ENCODE measurements at places on chromosomes 7 and 10.

DNA sequence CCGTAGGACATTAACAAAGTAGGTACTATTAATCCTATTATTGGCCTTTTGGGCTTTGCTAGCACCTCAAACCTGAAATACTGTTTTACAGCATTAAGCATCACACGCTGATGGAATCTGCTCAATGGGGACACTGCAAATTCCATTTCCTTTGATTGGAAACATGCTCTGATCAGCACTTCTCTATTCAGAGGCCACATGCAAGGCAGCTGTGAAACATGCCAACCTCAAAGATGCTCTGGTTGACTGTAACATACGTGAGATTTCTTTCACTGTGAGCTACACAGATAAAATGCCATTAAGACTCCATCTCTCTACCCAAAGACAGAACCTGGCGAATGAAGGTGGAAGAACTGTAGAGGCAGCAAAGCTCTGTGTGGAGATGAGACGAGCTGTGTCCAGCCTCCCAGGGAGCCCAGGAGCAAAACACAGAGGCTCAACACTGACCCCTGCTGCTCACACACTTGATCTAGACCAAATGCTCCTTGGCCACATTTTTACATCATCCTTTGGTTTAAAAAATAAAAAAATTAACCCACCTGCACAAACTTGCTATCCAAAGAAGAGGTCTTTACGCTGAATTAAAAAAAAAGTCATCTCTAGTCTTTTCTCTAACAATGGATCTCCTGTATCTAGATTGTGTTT lies 8.0 kb downstream of the RSU1 start:
- no peak for DNase-seq

DNA sequence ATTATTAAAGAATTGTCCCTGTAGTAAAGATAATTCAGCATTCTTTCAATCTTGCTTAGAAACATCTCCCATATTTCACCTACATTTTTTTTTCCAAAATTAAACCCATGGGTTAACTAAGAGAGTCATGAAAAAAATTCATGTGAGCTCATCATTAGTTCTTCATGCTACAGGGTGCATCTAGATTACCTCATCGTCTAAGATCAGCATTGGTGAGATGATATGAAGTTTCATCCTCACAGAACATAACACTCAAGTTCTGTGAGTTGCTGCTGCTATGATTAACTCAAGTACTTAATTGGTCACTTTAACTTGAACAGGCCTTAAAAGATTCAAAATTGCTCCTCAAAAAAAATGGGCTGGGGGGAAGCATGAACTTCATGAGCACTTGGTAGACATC lies 50.0 kb downstream of the RAB11FIP2 start:
- DNase-seq: no peak

- DNase-seq: no peak
Measured at GRCh38 chr10:125521721-125522680, 161.0 kb downstream of the TEX36 start.

DNA sequence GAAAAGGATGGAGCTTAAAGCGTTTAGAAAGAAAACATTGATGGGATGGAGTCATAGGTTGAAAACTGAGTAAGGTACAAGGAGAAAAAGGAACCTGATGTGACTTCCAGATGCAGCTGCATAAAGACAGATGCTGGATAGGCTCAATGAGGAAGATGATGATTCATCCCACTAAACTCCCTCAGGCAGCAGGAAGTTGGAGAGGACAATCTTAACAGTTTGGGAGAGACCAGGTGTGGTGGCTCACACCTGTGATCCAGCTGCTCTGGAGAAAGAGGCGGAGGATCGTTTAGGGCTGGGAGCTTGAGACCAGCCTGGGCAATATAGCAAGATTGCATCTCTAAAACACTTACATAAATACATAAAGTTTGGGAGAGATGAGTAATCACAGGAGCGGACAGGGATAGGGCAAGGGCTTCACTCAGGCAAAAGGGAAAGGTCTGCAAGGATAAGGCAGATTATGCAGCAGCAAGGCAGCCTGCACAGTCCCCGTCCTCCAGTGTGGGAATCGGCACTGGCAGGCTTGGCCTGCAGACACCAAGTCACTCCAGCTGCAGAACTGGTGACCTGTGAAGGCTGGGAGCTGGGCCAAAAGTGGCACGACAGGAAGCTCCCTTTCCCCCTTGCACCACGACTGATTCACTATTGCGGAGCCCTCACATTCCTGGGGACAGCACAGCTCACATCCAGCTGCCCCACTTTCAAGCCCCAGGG lies 438.5 kb downstream of the GRID1 start:
- DNase-seq: no peak

- DNase-seq: no peak
Measured at GRCh38 chr7:20798081-20798693, 11.5 kb upstream of the SP8 start.

DNA sequence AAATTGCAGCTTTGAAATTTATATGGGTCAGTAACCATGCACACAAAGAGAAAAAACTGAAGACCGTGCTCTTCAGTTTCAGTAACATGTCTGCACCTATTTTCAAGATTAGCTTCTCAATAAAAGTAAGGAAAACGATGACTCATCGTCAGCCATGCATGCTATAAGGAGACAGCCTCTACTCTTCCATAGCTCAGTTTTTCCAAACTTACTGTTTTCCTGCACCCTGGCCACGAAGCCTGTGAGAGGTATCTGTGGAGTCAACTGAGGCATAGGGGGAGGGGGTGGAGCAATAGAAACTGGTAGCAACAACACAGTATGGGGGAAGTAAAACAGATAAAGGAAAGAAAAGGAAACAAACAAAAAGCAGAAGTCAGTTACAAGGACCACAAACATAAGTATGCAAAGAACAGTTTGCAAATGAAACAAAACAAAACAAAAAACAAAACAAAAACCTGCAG lies 58.0 kb downstream of the PDSS1 start:
- DNase-seq: no peak

GRCh38 chr7:88429382-88429781 lies 122.7 kb upstream of the STEAP4 start:
- no peak for DNase-seq

GRCh38 chr10:95761939-95762492 lies 6.1 kb downstream of the ENTPD1 start:
- DNase-seq: no peak

GRCh38 chr10:89929282-89930026 lies 228.1 kb downstream of the KIF20B start:
- DNase-seq: no peak

DNA sequence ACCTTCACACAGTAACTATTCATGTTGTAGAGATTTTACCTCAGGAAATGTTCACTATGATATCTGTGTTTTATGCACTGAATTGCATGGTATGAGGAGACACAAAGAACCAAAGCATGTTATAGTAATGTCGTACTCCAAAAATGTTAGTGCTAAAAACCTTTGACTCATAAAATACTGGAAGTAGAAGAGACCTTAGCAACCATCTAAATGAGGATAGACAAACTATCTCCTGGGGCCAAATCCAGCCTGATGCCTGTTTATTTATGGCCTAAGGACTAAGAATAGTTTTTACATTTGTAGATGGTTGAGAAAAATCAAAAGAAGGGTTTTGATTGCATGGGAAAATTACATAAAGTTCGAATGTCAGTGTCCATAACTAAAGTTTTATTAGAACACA lies 535.1 kb downstream of the INHBA start:
- DNase-seq: no peak

DNA sequence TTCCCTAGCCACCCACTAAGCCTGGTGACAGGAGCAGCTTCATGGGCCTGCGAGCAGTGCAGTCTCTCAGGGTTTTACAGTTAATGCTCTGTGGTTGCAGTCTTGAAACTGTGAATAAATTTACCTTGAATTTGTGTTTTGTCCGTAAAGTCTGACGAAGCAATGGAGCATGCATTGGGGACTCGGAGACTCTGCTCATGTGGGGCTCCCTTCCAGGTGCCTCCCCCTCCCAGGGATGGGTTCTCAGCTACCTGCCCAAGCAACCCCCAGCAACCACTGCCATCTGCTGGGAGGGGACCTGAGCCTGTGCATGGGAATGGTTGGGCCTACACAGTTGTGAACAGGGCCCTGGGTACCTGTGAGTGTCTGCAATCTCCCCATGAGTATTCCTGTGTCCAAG lies 36.3 kb upstream of the IKZF1 start:
- no peak for DNase-seq

- DNase-seq: no peak
Measured at GRCh38 chr10:100670828-100671479, 74.4 kb upstream of the PAX2 start.

- no peak for DNase-seq
Measured at GRCh38 chr7:159172400-159172799, 27.7 kb upstream of the VIPR2 start.

DNA sequence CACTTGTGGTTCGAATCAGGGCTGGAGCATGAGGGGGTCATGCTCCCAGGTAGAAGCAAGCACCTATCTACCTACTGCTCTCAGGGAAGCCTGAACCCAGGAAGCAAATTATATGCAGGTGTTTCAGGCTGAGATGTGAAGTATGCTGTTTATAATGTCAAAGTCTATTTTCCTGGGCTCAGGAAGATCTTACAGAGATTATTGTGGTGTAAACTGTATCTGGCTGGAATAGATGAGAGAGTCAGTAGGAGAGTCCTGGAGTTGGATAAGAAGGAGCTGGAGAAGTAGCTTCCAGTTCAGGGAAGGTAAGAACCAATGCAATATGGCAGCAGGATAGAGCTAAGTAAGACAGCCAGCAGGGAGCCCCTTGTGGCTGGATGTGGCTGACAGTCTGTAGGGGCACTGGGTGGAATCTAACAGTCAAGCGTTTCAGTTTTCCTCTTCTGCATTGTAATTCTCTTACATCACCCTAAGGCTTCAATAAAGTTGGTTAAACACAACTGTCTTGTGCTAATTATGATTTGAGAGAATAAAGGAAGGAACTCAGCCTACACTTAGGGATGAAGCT lies 105.9 kb upstream of the EEPD1 start:
- DNase-seq: no peak

DNA sequence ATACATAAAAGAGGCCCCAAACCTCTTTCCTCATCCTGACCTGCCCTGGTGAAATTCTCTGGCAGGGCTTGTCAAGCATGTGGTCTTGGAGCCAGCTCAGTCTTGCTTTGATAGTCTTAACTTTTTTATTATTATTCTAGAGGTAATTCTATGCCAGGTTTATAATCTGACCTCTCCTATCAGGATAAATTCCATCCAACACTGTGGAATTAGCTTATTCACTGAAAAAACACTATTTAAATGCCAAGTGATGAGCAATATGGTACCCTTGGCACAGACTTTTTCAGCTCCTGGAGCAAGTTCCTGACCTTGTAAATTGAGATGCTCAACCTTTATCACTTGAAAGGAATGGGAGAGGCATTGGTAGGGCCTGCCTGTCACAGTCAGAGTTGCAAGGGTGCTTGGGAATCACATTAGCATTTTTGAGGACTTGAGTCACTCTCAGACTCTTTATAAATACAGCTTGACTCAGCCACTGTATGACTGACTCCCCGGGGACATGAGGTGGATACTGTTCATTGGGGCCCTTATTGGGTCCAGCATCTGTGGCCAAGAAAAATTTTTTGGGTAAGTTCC lies at the start of gene CPA4:
CPA4 (plus strand) TSS at position 480 of the 576 bp plus-strand sequence; CDS start at position 500, 20 bp downstream.
- no peak for DNase-seq

DNA sequence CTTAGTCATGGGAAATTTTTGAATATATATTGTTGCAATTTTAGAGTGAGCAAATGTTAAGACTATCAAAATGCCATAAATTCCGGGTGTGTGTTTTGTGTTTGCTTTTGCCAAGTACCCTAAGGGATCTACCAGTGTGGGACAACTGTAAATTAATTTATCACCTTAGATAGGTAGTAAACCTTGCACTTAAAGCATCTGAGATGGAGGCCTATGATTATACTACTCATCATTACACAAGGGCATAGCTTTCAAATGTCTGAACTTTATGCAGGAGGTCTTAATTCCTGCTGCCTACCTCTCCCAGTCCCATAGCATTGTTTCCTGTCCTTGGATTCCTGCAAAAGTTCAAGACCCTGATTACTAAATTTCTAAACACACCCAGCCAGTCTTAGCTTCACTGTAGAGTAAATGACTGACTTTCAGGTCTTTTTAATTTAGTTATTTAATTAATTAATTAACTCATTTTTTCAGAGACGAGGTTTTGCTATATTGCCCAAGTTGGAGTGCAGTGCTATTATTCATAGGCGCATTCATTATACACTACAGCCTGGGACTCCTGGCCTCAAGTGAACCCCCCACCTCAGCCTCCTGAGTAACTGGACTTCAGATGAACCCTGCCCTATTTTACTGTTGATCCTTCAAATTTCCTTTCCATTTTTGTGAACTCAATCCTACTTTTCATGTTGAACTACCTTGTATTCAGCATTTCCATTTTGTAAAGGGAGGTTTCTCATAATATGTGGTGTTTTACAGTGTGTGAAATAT lies 47.0 kb downstream of the THSD7A start:
- no peak for DNase-seq

DNA sequence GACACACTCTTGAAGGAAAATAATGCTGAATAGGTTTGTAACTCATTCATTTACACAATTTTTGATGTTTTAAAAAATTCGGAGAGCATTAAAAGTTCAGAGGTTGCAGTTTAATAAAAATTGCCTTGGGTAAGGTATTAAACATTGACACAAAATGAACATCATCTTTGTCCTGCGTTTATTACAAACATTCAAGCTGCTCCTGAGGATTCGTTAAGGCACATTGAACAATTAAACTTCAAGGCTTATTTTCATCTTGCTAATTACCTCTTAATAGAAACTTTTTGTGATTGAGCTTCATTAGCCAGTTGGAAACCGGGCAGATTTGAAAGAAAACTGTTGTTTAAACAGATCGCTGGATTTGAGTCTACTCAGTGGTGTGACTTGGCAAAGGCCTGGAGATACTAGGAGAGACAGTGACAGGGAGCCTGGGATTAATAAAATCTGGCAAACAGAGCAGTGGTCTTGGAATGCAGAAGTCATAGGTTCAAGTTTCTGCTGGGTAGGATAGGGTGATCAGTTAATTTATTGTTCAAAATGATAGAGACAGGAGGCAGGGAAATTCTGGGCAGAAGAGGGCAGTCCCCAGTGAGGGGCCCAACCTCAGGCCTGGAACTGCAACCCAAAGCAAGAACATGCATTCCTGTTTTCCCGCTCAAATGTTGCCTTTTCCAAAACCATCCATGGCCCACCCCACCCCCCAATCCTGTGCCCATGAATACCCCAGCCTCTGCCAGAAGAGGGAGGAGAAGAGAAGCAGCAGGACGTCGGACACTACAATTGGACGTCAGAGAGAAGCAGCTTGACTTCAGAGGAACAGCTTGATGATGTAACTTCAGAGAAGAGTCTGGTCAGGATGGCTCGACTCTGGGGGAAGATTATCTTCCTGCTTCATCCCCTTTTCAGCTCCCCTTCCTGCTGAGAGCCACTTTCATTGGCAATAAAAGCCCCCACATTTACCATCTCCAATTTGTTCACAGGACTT lies 43.5 kb upstream of the SLC35G1 start:
- DNase-seq: no peak

GRCh38 chr10:92757711-92758104 lies 68.0 kb downstream of the HHEX start:
- DNase-seq: no peak

GRCh38 chr10:106395041-106395749 lies 769.3 kb downstream of the SORCS1 start:
- no peak for DNase-seq

DNA sequence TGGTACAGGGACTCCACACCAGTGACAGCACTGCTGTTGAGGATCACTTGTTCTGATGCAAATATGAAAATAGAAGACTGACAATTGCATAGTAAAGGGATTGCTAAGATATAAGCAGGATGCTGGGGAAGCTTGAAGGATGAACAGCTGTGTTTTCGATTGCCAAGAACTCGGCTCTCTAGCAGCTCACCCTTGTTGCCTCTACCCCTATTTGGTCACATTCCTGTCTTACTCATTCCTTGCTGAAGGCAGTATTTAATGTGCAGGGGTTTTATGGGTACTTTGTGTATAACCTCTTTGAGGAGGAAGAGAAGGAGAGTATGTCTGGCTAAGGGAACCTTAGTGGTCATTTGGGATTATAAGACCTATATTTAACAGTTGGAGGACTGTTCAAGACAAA lies 218.8 kb downstream of the AUTS2 start:
- DNase-seq: no peak

All from stimulated activated CD8-positive, alpha-beta memory T cell treated with anti-CD3 and anti-CD28 coated beads, Interleukin-4, amount 100 ng/mL, for 4 hours (primary cell).